ENCODE measurements at places on chromosomes 3 and 15.

DNA sequence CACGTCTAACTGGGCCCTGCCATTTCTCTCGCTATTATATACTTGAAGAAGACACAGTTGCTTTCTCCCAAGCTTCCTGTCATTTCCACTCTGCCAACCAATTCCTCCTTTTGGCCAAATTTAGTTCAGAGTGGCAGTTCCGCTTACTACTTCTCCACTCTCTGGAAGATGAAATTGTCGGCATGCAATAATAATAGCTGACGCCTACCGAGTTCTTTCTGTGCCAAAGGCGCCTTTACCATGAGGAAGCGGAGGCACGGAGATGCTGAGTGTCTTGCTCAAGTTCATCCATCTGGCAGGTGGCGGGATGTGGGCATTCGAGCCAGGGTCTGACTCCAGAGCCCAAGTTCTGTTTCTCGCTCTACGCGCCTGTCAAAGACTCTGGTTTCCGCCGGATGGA lies 14.6 kb upstream of the NRROS start:
- DNase-seq = no peak

- no peak for DNase-seq
Measured at GRCh38 chr3:9398700-9399336, 1.4 kb downstream of the SETD5 start.

DNA sequence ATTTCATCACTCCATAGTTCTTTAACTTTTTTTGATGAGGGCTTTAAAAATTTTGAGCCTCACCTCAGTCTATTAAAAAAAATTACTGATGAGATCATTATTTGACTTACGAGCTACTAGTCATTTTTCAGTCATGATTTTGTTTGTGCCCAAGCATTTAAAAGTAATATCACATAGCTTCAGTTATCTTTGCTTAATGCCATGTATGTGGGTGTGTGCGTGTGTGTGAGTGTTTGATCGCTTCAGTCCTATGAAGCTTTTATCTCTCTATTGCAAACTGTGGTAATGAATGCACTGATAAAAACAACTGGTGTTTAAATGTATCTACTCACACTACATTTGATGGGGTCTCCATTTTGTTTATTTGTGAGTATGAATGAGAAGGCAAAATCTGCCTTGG lies 49.8 kb downstream of the RSRC1 start:
- no peak for DNase-seq

DNA sequence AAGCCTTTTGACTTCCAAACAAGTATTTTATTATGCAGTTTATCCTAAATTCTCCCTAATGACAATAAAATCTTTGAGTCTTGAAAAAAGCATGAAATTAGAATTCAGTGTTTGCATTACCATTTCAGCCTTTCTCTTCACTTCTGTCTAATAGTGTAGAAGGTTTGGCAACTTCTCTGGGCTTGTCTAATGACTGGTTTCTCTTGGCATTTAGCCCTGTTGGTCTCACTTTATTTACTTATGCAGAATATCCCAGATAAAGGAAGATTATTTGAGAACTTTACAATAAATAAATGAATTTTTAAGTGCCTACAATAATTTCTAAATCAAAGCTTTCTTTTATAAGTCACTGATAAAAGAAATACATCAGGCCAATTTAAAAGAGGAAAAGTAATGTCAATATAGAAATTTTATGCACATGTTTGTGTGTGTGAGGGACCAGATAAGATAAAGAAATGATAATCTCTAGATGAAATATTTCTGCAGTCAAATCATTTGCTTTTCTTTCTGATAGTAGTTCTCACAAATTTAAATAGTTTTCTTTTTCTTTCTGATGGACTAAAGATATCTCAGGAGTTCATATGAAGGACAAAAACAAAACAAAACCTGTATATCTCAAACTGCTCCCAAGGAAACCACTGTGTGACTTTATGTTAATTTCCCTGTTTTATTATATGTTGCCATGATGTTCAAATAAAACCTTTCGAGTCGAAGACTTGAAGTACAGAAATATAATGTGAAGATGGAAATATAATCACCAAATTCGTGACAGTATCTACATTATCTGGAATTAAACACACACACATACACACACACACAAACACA lies 533.1 kb upstream of the CBLB start:
- DNase-seq = no peak

- DNase-seq = no peak
Measured at GRCh38 chr3:171385086-171385485, 75.1 kb downstream of the TNIK start.

GRCh38 chr3:190340071-190340470 lies 17.8 kb upstream of the CLDN1 start:
- DNase-seq = no peak

DNA sequence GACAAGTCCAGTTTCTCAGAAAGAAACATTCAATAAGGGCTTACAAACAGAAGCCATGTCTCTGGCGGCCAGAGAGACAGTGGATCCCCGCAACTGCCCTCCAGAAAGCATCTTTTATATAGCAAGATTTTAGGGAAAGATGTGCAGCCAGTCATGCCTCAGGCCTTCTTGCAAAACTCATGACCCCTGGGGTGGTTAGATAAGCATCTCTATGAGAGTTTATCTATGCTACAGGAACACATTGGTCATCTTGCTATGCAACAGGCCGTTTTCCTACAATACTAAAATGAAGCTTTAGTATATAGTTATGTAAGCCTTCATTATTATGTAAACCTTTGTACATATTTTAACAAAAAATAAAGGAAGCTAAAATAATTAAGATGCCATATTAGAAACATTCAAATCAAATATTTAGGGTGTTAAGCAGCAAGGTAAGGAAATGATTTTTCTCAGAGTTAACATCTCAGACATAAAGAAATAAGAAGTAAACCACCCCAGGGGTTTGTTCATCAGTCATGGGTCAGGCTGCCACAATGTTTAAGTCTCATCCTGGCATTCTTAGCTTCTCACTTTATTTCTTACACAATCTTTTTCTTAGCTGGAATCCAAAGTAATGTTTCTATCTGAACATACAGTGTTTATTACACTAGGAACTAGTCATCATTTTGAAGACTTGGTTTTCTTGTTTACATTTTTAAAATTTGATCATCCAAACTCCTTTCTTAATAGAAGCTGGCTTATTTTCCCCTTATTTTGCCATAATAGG lies 6.3 kb upstream of the FSIP1 start:
- no peak for DNase-seq

DNA sequence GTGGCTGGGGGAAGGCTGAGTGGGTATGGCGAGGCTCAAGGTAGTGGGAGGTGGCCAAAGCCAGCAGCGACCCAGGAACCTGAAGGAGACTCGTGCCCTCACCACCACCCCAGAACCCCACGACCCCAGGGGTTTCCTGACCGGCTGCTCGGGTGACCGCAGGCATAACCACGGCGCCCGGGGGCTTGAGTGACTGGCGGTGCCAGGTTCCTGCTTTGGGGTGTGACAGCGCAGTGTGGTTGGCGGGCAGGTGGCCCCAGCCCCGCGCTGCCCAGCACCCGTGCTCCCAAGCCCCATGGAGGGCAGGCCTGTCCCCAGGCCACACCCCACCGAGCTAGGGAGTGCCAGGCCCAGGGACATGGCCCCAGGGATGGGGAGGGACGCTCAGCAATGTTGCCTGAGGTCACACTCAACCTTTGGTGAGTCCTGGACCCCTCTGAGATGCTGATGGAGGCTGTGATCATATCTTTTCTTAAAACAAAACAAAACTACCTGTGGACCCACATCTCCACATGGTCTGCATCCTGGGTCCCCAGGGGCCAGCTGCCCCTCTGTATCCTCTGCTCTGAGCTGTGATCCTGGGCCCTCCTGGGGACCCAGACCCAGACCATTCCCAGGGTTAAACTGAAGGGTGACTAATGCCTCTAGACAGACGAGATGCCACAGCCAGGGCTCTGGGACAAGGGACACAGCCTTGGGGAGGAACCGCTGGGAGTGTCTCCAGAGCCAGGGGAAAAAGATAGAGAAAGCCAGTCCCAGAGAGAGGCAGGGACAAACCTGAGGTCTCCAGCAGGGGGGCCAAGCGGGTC lies 13.0 kb downstream of the DNAJB8 start:
- no peak for DNase-seq

DNA sequence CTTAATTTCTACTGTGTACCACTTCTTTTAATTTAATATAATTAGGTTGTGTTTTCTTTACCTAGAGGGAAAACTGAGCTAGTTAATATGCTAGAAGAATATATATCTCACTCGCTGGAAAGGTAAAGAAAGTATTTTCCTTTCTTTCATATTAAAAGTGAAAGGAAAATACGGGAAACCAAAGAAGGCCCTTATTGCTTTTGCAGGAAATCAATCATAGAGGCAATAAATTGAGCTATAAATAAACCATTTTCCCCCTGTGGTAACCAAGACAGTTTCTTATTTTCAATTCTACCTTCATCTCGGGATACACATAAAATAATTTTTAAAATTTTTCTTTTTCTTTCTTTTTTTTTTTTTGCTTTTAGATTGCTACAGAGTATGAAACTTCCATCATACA lies 101.6 kb downstream of the CBLB start:
- DNase-seq = no peak

DNA sequence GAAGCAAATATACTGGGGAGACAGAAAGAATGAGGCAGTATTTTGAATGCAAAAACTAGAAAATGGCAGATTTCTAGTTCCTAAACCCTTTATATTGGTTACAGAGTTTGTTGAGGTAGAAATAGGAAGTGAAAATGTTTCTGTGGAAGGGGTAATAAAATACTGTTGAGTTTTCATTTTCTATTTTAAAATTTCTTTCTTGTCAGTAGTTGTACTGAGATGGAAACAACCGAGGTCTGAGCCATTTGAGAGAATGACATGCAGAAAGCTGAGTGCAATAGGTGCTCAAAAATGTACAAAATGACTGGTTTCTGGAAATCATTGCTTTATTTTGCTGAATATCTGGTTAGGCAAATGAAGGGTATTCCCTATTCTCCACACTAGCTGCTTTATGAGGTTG lies 361.4 kb downstream of the CHL1 start:
- DNase-seq = no peak

- DNase-seq = no peak
Measured at GRCh38 chr15:42504631-42505030, 9.2 kb downstream of the SNAP23 start.

DNA sequence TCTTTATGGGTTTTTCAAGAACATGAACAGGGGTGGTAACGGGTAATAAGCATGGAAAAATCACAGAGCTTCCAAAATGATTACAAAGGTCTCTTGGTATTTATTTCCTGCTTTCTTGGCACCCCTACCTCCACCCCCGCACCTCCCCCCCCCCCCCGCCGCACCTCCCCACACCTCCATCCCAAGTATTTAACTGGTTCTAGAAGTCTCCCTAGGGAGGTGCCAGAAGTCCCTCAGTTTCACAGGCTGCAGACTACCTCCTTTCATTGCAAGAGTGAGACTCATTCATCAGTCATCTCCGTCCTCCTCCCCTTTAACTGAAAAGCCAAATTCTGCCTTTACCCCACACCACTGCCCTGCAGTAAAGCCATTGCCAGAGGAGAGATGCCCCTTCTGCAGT lies 169.4 kb downstream of the ALDH1A2 start:
- DNase-seq = no peak

- no peak for DNase-seq
Measured at GRCh38 chr3:31748281-31748932, 215.7 kb downstream of the STT3B start.

DNA sequence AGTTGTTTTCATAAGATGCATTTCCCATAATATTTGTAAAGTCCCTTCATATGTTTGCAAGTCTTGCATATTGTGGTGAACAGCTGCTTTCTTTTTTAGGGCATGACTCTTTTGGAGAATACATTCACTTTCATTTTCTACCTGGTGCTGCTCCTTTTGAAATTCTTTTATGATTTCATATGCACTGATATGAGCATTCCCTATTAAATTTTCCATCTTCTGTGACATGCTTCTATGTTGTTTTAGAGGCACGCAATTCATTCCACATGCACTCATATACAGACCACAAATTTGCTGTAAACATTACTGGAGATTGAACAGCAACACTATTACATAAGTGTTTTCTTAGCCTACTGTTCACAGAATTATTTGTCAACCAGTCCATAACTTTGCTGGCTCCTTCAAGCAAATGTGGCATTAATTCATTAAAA lies 92.8 kb upstream of the TNFSF10 start:
- DNase-seq = no peak

- no peak for DNase-seq
Measured at GRCh38 chr3:127887321-127887720, 27.7 kb upstream of the KBTBD12 start.

DNA sequence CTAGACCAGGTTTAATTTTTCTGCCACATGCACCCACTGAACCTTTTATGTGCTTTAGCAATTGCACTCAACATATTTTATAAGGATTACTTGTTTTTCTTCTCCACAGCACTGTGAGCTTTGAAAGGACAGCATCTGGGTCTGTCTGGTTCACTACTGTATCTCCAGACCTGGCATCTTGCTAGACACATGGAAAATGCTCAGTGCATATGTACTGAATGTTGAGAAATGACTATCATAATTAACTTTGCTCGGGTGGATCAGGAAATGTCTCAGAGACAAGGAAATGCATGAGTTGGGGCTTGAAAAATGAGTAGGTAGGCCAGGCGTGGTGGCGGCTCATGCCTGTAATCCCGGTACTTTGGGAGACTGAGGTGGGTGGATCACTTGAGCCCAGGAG lies 40.2 kb downstream of the DOCK3 start:
- DNase-seq = no peak

DNA sequence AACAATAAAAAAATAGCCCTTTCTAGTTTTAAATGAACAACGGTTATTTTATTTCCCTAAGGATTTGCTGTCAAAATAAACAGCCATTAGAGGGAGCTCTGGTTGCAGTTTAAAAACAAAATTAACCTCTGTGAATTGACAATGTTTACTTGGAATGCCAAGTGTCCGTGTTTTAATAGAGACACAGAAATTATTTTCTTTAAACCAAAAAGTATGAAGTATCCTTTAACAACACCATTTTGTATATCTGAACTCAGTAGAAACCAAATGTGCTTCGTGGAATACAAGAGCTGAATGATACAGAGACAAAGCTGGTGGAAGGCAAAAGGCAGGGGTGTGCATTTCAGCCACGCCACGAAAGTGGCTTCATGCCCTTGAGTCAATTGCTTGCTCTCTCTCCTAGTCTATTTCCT lies 74.4 kb downstream of the MOBP start:
- no peak for DNase-seq

- no peak for DNase-seq
Measured at GRCh38 chr3:119849126-119849525, 67.2 kb downstream of the NR1I2 start.

DNA sequence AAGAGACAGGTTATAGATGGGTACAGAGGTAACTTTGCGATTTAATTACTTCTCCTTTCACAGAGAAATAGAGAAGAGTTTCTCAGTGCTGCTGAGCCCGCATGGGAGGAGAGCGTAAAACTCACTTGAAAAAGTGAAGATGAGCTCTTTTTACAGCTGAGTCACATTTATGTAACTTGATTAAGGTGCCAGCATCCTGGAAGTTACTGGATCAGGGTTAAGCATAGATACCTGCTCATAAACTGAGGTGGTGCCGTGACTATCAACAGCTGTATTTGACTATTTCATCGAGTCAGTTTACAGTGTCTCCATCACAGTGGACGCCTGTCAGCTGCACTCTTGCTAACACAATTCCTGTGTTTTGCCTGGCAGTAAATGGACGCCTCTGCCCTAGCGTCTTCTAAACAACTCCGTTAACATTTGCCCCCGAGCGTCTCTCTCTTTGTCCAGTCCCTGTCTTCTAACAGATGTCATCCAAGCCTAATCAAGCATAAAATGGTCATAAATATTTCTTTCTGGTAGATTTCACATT lies 414.6 kb downstream of the FOXP1 start:
- DNase-seq = no peak

All from stimulated activated CD8-positive, alpha-beta memory T cell treated with anti-CD3 and anti-CD28 coated beads, Interleukin-7, amount 100 ng/mL, for 24 hours (primary cell).